ENCODE measurements at places on chromosomes 5 and 9.

DNA sequence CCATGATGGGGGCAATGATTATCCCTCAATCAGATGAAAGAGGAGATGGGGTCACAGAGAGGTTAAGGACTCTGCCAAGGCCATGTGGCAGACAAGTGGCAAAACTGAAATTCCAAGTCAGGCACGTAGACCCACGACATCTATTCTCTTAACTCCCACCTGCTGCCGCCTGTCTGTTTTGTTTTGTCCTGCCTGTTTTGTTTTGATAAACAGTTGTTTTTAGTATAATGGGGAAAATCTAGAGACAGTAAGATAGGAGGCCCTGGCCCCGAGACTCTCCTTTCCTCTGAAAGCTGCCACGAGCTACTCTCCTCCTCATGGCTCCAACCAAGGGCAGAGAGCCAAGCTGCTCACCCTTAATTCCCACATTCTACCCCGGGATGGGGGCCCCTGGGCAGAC is 4.9 kb downstream of the FSTL4 start:
- no peak for DNase-seq

DNA sequence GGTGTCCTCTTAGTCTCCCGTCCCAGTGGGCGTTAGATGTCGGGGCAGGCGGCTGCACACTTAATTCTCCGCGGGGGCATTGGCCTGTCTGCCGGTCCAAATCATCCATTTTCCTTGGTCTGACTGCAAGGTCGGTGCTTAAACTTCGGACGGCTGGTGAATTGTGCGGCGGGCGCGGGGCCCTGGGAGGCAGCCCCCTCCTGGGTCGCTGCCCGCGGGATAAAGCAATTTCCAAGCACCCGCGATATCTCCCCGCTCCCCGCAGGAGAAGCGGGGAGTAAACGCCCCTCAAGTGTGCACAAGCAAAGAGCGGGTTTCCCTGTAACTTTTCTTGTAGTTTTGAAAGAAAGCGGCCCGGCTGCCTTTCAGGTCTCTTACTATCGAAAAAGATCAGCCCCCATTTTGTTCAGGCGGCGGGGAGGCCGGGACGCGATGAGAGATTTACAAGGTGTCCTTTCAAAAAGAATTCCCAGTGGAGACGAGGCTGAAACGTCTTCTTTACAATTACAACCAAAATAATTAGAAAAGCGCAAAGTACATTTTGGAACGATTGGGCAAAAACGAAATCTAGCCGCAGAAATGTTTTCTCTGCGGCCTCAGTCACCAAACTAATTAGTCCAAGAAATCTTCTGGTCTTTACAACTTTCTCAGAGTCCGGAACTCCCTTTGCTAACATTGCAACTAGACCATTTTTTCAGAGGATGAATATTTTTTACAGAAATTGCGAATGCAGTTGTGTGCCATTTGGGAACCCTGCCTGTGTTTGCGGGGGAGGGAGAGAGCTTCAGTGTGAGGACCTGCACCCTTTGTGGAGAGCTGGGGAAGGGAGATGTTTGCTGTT is 1.8 kb downstream of the IRX1 start:
- DNase-seq: no peak

DNA sequence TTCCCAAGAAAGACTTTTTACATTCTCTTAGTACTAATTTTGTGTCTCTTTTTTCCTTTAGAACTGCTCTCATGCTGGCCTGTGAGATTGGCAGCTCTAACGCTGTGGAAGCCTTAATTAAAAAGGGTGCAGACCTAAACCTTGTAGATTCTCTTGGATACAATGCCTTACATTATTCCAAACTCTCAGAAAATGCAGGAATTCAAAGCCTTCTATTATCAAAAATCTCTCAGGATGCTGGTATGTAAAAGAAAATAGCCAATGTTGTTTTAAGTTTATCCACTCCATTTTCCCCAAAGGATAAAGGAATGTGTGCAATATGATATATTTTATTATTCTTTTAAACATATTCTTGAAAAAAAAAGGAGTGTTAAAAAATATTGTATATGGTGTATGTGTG is 27.3 kb upstream of the TTC23L start:
- DNase-seq: no peak

DNA sequence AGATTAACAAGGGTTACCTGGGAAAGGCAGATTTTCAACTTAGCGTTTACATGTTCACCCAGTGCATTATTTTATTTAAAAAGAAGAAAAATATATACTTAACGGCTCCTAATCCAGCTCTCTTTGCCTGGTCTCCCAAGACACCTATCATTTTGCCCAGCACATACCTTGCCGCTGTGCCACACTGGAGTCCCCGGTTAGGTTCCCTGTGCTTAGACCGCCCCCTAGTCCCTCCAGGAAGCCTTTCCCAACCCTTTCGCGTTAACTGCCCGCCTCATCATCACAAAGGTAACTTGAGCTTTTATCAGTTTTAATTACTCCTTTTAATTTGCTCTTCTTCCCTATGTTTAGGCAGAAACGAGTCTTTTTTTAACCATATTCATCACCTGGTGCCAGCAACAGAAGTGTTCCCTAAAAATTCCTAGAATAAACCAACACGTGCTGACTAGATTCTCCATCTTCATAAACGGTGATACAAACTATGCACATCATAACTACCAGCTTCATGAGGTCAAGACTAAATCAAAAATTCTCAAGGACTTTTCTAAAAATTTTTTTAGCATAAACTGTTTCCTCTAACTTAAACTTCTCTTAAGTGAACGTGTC is 19.7 kb downstream of the DNAJA1 start:
- DNase-seq: no peak

DNA sequence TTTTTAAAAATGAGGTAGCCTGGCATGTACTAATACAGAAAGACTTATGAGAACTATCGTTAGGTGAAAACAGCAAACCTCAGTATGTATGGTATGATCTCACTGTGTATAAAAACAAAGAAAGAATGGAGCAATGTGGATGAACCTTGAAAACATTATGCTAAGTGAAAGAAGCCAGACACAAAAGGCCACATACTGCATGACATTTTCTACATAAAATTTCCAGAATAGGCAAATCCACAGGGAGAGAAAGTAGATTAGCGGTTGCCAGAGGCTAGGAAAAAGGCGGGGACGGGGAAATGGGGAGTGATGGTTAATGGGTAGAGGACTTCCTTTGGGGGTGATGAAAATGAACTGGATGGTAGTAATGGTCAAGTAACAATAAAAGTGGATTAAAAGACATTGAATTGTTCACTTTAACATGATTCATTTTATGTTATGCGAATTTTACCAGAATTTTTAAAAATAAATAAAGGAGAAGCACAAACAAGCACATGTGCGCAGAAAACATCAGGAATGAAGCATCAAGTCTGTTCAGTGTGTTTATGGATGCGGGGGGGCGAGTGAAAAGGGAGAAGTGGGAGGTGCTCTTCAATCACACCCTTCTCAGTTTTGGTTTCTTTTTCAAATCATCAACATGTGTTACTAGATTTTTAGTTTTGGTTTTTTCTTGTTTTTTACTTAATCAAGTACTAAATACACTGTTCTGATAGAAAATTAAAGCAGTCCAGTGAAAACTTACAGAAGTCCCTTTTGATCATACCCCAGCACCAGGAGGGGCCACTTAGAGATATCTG is 16.3 kb downstream of the ROR2 start:
- no peak for DNase-seq

GRCh38 chr5:35464757-35465156 is 152.9 kb upstream of the SPEF2 start:
- DNase-seq: no peak

DNA sequence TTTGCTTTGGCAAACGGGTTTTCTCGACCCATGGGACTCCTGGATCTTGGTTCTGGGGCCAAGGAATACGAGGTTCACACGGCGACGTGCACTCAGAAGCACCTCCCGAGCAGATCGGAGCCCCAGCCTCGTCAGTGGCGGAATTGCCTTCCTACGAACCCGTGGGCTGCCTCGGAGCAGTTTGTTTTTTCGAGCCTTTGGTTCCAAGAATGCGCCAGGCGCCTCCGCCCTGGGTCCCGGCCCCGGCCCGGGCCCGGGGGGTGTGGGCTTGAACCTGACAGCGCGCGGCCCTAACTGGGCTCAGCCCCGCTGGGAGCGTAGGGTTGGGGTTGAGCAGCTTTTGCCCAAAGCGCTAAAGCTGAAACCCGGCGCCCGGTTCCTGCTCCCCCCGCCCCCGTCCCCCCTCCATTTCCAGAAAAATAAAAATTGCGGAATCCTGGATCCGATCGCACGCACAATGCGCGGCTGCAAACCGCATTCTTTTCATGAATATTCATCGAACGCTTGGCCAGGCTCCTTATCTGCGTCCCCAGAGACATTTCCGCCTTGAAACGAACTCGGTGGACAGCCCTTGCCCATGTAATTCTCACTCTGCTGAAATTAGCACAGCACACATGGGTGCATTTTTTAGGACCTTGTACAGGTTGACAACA is 1.0 kb downstream of the BASP1 start:
- no peak for DNase-seq

GRCh38 chr9:118928722-118929121 is 440.5 kb downstream of the BRINP1 start:
- DNase-seq: no peak

DNA sequence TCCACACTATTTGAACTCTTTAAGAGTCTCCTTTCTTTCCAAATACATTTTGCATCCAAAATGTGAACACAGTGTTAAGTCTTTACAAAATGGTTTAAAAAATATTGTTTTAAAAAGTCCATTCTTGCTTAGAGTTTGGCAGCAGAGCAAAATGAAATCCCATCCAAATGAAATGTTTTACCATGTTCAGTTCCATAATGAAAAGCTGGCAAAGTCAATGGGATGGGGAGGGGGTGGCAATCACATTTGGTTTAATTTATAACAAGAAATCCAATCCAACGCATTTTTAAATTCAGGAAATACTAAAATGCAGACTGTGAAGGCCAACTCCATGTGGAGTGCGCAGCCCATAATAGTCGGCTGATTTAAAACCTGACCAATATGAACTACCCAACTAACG is 39.4 kb downstream of the MRPL36 start:
- DNase-seq: no peak
